ENCODE measurements at places on chromosomes 1 and 21.

- no peak for DNase-seq
Observed at GRCh38 chr1:191457889-191458288, 700.4 kb upstream of the RGS18 start.

GRCh38 chr21:38148046-38148445 lies 108.7 kb upstream of the KCNJ15 start:
- DNase-seq = no peak

DNA sequence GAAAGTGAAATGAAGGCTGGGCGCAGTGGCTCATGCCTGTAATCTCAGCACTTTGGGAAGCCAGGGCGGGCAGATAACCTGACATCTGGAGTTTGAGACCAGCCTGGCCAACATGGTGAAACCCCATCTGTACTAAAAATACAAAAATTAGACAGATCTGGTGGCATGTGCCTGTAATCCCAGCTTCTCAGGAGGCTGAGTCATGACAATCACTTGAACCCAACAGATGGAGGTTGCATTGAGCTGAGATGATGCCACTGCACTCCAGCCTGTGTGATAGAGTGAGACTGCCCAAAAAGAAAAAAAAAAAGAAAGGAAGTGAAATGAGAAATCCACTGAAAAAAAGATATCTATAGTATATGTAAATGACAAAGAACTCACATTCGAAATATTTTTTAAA lies 439.9 kb downstream of the DISC1 start:
- DNase-seq = no peak

DNA sequence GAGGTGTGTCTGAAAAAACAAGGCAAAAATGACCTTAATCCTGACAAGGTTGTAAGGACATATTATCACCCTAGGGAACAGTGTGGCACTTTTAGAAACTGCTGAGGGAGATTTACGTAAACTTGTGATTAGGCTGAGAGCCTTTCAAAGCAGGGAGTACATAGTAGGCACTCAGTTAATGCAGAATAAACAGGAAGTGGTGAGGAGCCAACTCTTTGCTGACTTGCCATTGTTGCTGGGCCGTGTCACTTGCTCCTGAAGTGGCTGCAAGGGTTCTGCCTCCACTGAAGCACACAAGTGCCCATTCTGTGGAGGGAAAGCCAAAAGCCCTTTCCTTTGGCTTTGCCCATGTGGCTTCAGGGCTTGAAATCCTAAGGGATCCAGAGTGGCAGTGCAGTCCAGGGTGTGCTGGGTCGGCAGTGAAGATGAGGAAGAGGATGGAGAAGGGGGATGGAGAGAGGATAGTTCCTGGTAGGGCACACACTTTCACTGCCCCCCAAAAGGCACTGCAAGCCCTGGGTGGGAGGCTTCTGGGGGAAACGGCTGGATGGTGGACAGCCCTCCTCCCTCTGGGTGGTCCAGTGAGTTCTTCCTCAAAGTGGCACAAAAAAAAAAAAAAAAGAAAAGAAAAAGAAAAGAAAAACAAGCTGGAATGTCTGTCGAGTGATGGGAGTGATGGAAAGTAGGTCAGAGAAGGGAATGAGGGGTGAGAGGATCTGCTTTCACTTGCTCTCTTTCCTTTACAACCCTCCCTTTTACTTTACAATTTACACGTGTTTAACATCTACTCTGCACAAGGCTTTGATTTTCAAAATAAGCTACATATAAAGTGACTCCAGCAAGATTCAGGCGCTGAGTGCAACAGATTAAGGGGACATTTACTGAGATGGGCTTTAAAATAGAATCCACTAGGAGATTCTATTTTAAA lies 13.7 kb upstream of the RHEX start:
- no peak for DNase-seq

DNA sequence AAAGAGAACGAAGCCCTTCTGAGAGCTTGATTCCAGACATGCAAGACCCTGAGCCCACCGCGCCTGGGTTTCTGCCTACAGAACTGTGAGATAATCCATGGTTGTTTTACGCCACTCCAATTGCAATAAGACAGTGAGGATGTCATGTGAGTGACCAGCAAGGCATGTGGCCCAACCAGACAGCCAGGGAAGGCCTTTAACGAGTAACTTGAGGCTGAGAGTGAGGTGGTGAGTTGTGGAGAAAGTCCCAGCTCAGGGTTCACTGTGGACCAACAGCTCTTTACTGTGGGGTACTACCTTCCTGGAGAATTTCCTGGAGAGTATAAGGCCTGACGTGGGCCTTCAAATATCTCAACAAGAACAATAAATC lies 153.9 kb downstream of the ETS2 start:
- DNase-seq = no peak

- DNase-seq = no peak
Observed at GRCh38 chr1:66300972-66301451, 232.9 kb upstream of the SGIP1 start.

DNA sequence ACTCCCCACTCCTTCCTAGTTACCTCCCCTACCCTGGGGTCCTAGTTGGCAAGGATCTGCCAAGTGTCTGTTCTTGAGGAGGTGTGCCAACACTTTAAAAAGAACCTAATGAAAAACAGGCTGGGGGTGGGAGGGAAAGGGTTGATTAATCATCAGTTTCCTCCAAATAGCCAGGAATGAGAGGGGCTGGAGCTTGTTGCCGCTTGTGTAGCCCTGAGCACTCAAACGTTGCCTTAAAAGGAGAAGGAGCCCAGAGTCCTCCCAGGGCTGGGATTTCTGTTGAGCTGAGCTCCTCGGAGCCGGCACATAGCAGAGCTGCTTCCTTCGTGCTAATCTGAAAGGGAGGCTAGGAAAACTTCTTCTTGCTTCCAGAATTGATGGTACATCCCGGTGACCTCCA lies 15.9 kb downstream of the SHISA4 start:
- no peak for DNase-seq

- DNase-seq = no peak
Observed at GRCh38 chr21:40049031-40049930, 182.0 kb downstream of the PCP4 start.

DNA sequence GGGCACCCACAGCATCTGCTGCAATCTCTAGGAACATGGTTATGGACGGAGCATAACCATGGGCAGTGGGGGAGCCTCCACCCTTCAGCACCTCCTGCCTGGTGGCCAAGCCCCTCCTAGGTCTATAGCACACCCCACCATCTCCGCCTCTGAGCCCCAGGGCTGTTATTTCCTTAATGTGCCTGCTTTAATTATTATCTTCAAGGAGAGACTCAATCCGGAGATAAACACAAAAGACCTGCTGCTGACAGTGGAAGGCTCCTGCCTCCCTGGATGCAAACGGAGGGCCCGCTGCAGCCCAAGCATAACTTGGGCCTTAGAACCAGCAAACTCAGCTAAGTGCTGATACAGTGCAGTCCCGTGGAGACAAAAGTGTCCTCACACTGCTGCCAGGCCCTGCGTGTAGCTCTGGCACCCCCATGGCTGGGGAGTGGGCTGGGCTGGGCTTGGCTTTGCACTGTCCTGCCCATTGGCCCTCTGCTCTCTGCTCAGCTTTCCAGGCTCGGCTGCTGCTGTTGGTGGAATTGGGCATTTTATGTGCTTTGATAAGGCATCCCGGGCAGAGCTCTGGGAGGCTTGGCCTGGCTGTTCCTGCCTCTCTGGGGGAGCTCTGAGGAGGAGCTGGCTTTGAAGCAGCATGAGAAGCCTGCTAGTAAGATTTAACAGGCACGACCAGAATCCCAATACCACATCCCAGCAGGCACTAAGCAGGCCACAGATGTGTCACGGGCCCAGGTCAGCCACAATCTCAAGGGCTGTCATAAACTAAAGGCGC lies 620.2 kb downstream of the PTPRU start:
- DNase-seq = no peak

- DNase-seq = no peak
Observed at GRCh38 chr1:229000187-229000586, 264.9 kb downstream of the RHOU start.

GRCh38 chr1:93694819-93695218 lies 13.2 kb upstream of the BCAR3 start:
- DNase-seq = no peak

DNA sequence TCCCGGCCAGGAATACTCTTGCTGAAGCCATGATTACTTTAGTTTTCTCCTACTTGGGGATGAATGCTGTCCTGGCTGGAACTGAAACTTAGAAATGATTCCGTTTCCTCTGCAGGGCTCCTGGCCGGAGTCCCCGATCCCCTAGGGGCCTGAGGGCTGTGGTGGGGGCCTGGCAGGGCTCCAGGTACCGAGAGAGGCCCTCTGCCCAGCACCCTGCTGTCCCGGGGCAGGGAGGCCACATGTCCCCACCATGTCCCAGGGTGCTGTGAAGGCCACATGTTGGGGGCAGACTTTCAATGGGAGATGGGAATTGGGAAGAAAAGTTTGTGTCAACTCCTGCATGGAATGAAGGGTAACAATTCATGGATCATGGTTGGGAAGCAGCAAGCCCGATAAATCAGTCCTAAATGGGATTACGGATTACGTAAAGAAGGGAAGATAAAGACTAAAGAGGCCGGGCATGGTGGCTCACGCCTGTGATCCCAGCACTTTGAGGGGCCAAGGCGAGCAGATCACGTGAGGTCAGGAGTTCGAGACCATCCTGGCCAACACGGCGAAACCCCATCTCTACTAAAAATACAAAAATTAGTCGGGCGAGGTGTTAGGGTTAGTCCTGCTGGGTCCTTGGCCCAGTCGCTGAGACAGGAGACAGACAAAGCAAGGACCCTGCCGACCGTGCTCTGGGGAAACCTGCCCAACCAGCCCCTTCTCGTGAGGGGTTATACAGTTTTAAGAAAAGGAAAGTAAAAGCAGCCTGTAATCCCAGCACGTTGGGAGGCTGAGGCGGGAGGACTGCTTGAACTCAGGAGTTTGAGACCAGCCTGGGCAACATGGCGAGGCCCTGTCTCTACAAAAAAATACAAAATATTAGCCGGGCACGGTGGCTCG lies 37.6 kb downstream of the MORN1 start:
- DNase-seq = no peak

DNA sequence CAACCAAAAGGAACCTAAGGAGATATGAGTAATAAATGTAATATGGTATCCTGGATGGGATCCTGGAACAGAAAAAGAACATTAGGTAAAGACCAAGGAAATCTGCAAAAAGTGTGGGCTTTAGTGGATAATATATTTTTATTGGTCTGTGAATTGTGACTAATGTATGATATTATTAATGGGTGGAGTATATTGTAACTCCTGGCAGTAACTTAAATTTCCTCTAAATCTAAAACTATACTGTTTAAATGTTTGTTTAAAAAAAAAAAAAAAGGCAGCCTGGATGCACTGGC lies 68.4 kb downstream of the LRRC8D start:
- no peak for DNase-seq

- DNase-seq = no peak
Observed at GRCh38 chr1:242016479-242016878, 17.6 kb upstream of the MAP1LC3C start.
